ENCODE measurements at places on chromosomes 5 and 9. TPM values are rescaled to one million over a fixed set of nuclear protein-coding genes. Genes with fewer than 3 reads are reported as not detected.

Gene CCL27
- not detected for total RNA-seq

Gene TAF11L10
- total RNA-seq: not detected

Gene LNPEP
- total RNA-seq: 5.7 TPM

Gene IL7R
- total RNA-seq: 0.46 TPM

Gene ZNF883
- 0.84 TPM for total RNA-seq

Gene PLAC8L1
- not detected for total RNA-seq
